Stimulated activated CD4-positive, alpha-beta T cell treated with anti-CD3 and anti-CD28 coated beads, Interleukin-1b, Interleukin-23, amount 100 ng/mL, for 1 hour (primary cell): ENCODE measurements at places on chromosomes 12 and 14.

DNA sequence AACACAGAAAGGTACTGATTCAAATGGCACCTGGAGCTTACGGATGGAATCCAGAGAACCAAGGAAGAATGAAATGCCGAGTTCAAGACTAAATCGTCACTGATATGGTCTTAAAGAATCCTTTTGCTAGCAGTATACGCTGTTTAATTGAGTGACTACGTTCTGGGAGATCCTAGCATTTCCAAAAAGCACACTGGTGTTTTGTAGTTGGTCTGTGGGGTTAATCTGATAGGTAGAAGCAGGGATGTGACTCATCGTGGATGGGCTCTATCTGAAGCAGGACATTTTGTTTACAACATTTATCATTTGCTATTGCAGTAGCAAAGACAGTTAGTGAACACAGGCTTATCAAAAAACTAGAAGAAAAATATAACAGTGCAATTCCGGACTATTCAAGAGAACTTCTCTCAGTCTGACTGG is 169.2 kb upstream of the HMGA2 start:
- no peak for DNase-seq

DNA sequence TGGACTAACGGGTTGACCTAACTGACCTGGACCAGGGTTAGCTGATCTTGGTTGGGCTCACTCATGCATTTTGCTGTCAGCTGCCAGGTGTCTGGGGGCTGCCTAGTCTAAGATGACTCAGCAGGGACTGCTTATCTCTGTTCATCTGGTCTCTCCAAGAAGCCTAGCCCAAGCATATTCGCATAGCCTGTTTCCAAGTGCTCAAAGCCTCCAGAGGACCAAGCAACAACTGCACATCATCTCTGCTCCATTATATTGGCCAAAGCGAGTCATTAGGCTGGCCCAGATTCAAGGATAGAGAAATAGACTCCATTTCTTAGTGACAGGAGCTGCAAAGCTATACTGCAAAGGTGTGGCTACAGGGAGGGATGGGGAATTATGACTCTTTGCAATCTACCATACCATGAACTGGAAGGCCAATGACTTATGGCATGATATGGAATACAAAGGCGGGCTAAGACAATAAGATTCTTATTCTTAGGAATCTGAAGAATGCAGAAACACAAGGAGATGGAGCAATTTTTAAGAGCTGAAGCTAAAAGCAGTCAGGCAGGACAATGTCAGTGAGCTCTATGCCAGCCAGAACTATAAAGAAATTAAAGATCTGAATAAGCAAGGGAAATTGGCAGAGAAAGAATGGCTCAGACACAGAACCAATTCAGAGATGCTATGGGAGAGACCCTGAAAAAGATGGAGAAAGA is 194.6 kb upstream of the FSCB start:
- DNase-seq, result no peak

DNA sequence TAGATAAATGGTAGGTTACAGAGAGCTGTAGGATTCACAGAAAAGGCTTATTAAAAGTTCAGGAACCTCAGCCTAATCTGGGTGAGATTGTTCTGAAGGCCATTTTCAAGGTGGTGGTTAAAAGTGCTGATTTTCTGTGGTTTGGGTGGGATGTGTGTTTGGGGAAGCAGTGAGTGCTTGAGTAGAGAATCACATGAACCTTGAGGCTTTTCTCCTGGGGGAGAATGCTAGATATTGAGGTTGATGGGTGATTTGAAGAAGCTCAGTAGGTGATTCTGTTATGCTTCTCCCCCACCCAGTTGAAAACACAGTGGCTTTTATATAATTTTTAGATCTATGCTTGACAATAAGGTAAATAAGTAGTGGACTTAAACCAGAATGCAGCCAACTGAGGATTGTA is 420.9 kb downstream of the PCNX1 start:
- DNase-seq, result no peak

DNA sequence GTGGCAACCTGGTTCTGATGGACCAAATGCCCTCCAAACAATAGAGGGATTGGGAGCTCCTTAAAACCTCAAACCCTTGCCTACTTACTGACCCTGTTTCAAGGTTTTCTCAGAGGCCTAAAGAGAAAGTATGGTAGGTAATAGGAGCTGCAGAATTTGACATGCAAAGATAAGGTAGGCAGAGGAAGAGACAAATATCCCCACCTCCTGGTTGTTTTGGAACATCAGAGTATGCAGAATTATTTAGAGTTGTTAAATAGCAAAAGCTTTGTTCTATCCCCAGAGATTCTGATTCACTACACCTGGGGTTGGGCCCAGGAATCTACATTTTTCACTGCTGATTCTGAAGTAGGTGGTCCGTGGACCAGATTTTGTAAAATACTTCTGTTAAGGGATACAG is 421.2 kb downstream of the SOX5 start:
- DNase-seq, result no peak

DNA sequence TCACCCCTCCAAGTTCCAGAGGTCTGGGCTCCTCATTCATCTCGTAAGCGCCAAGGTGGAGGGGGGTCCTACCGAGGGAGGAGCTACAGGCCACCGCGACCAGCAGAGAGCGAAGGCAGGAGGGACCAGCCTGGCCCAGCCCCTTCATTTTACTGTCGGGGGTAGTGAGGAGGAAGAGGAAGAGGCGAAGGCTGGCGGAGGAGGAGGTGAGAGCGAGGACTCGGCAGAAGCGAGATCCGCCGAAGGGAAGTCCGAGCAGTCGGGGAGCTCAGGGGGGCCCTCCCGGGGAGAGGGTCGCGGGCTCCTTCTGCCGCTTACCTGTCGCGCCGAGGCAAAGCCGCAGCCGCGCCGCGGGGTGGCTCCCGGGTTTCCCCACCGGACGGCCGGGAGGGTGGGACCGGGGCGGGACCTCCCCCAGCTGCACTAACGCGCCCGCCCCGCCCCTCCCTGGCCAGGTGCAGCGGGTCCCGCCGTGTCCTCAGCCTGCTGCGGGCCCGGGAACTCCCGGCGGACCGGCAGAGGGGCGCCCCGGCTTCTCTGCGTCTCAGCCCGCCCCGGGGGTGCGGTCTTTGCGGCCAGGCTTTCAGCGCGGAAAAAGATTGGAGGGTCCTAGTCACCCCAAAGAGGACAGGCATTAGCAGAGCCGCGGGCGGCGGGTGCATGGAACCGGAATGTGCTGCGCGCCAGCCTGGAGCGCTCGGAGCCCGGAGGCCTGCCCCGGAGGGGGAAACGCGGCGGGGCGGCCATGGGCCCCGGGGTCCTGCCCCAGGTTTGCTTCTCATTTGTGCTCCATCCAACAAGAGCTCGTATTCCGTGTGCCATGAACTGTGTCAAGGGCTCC is at the start of gene GALNT6:
Gene GALNT6 (minus strand): TSS at position 124 of the 841 bp plus-strand sequence. CDS start 11,625 bp downstream, outside the sequence.
- DNase-seq, result peak; percentile 55

- DNase-seq, result no peak
Measured at GRCh38 chr14:21300892-21301291, 21.0 kb downstream of the RPGRIP1 start.

DNA sequence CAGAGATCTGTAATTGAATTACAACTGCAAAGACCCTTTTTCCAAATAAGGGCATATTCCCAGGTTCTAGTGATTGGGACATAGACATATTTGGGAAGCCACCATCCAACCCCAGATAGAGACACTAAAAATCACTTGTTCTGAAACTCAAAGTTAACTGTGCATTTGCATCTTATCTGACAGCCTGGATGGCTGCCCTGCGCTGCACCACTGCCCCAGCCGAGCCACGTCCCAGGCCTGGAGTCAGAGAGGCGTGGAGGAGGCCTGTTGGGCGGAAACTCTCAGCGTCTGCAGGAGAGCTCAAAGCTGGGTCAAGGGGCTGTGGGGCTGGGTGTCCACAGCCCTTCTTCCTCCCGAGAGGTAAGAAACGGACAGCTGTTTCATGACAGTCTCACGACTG is 124.4 kb downstream of the RIMBP2 start:
- DNase-seq, result no peak

DNA sequence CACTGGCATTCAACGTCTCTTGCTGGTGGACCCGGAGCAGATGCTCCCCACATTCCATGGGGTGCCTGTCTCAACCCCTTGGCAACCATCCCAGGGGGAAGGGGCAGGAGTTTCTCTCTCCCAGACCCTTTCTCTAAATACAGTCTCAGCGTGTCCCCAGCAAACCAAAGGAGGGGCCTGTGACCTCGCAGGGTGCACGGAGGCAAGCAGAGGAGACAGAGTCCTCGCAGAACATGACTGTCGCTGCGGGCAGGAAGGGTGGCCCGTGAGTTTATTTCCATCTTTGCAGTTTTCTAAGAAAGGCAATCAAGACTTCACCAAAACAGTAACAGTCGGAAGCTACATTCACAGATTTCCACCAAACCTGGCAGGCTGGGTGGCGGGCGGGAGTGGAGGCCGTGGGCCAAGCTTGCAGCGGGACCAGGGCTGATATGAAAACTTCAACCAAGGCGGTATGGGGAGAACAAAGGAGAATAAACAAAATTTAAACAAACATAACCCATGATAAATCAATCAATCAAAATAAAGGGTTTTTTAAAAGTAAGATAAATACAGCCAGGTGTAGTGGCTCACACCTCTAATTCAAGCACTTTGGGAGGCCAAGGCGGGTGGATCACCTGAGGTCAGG is 18.6 kb downstream of the BRF1 start:
- no peak for DNase-seq

- DNase-seq, result no peak
Measured at GRCh38 chr14:21382095-21382494, 1.7 kb downstream of the SUPT16H start.

DNA sequence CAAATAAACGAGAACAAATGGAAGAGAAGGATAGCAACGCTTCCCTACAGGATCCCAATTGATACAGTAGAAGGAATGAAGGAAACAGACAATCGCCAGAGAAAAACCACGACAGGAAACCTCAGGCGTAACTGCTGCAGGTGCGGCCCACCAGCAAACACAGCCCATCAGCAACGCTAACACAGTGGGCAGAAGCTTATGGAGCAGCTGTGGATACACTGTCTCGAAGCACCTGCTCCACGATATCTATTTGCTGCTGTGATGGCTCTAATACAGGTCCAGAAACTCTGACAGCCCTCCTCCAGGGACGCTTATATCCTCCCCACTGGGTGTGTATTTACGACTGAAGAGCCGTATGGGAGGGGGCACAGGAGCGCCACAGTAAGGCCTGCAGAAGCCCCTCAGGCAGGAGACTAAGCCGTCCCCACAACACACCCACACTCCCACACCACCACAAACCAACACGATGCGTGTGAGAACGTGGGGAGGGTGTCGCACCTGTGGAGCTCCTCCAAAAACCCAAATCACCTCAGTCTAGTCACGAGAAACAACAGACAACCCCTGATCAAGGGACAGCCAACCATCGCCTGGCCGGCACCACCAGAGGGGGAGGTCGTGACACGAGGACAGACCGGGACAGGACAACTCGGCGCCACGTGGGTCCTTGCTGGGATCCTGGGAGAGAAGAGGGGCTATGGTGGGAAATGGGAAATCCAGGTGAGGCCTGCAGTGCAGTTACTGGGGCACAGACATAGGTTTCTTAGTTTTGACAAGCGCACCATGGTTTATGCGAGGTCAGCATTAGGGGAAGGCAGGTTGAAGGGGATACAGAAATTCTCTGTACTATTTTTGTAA is 24.0 kb downstream of the POLE start:
- DNase-seq, result no peak

GRCh38 chr12:124456652-124457152 is 110.7 kb downstream of the NCOR2 start:
- no peak for DNase-seq

DNA sequence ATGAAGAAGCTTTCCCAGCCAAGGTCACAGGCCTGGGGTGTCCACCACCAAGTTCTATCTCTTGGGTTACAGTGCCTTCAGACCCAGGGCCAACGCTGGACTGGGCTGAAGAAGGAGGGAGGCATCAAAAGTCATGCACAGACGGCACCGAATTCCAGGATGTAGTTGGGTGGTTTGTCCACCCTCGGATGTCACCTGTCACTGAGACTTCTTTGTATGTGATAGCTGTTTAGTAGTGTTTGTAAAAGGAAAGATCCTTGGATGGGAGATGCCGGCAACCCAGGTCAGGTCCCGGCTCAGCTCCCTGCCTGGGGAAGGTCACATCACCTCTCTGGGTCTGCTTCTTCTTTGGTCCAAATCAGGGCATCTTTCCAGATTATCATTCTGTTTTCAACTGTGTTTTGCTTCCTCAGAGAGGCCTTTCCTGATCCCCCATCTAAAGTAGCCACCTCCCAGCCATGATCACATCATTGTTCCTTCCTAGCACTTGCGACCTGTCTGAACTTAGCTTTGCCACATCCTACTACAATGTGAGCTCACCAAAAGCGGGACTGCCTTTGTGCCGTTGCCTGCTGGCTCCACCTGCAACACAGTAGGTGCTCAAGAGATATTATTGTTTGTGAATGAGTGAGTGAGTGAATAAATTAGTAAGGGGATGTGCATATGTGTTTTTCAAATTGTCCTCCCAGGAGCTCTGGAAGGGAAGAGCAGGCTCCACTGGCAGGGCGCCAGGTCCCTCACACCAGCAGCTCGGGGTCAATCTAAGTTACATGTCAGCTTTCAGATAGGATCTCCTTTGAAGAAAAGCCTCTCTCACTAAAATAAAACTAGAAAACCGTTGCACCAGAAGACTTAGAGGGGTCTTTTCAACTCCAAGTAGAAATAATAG is 2.1 kb downstream of the TSPAN11 start:
- no peak for DNase-seq

GRCh38 chr12:32198555-32198954 is 91.9 kb downstream of the BICD1 start:
- no peak for DNase-seq

- no peak for DNase-seq
Measured at GRCh38 chr14:77065851-77066577, 32.0 kb upstream of the CIPC start.

DNA sequence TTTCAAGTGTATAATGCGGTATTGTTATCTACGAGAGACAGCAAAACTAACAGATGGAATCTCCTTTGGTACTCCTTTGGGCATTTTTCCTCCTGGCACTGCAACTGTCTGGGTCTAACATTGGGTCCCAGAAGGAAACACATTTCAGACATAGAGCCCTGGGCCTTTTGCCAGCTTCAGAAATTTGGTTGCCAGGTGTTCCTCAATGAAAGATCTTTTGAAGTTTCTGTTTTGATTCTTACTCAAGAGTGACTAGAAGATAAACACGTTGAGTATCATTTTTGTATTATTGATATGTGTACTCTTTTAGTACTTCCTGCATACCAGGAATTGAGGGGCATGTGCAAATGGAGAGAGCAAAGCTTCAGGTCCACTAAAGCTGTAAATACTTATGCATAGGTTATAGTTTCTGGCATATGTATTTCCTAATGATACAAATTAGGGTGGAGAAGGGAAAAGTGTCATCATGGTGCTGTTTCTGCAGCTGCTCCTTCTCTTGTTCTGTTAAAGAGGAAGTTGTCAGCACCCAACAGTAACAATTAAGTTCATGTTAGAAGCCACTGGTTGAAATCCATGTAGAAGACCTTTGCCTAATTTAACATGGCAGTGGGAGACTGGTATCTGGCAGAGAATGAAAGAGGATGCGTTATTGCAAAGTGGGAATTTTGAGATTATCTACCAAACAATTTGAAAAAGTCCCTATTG is 53.5 kb downstream of the SLC38A6 start:
- no peak for DNase-seq

GRCh38 chr14:93231129-93231979 is 24.3 kb downstream of the UBR7 start:
- DNase-seq, result no peak
